Kidney (tissue), 22 donors: ENCODE measurements at places on chromosomes 2 and 18. TPM values are rescaled to one million over a fixed set of nuclear protein-coding genes. Genes with fewer than 3 reads are reported as not detected.

The IFIH1 gene
- total RNA-seq: 21.6 TPM

The LCT gene
- total RNA-seq: not detected

The TGFA gene
- total RNA-seq: 30.8 TPM

The OR6B2 gene
- not detected for total RNA-seq

The EMILIN2 gene
- total RNA-seq: 24.0 TPM

The CNDP1 gene
- total RNA-seq: 1.4 TPM

The SFTPB gene
- 1.3 TPM for total RNA-seq

The CDH2 gene
- total RNA-seq: 29.6 TPM

The GRP gene
- total RNA-seq: not detected

The TMEM200C gene
- 0.31 TPM for total RNA-seq

The FOXD4L1 gene
- total RNA-seq: 0.19 TPM

The GAREM2 gene
- 3.2 TPM for total RNA-seq

The TXNDC2 gene
- total RNA-seq: 0.16 TPM

The IL36G gene
- total RNA-seq: not detected

The MAP2 gene
- total RNA-seq: 11.4 TPM

The COMMD1 gene
- total RNA-seq: 38.5 TPM

The SNED1 gene
- 42.1 TPM for total RNA-seq

The RUFY4 gene
- total RNA-seq: 0.69 TPM

The INPP5D gene
- total RNA-seq: 29.6 TPM

The FBLN7 gene
- total RNA-seq: 4.6 TPM

The RAMP1 gene
- 8.8 TPM for total RNA-seq

The SCYGR4 gene
- not detected for total RNA-seq

The HOXD13 gene
- not detected for total RNA-seq

The CD8B gene
- 2.5 TPM for total RNA-seq

The SLC19A3 gene
- total RNA-seq: 4.4 TPM

The KYNU gene
- total RNA-seq: 6.4 TPM

The CFAP53 gene
- 1.3 TPM for total RNA-seq

The VIL1 gene
- 9.0 TPM for total RNA-seq

The IL18RAP gene
- 2.0 TPM for total RNA-seq

The HOXD4 gene
- 27.8 TPM for total RNA-seq

The C2orf80 gene
- total RNA-seq: not detected

The ALPP gene
- total RNA-seq: not detected

The MRPL33 gene
- 107 TPM for total RNA-seq

The ALPG gene
- not detected for total RNA-seq

The CYP26B1 gene
- total RNA-seq: 2.5 TPM

The SLC23A3 gene
- total RNA-seq: 2.8 TPM

The SOWAHC gene
- total RNA-seq: 11.8 TPM

The MYO7B gene
- 11.0 TPM for total RNA-seq

The HAAO gene
- 16.2 TPM for total RNA-seq

The SP5 gene
- 0.25 TPM for total RNA-seq

The STARD6 gene
- 0.19 TPM for total RNA-seq

The SERPINE2 gene
- 27.3 TPM for total RNA-seq

The CD207 gene
- total RNA-seq: 0.66 TPM

The SNORC gene
- total RNA-seq: 2.7 TPM

The DNAH7 gene
- 15.7 TPM for total RNA-seq

The CRIM1 gene
- total RNA-seq: 154 TPM

The TRPM8 gene
- total RNA-seq: 2.5 TPM

The MAP3K19 gene
- not detected for total RNA-seq

The SP100 gene
- total RNA-seq: 118 TPM

The PROC gene
- 5.9 TPM for total RNA-seq

The ZDBF2 gene
- 10.5 TPM for total RNA-seq

The HOXD1 gene
- 11.3 TPM for total RNA-seq

The SNTG2 gene
- 2.2 TPM for total RNA-seq

The DOCK10 gene
- total RNA-seq: 33.8 TPM
